Activated T-helper 1 cell treated with anti-CD3 and anti-CD28 coated beads, Interleukin-12 subunit alpha, Interleukin-12 subunit beta, Interleukin-2, Interleukin-4 antibody, amounts not matched to agents 30 ng/mL and 10 ng/mL and 1 ng/mL, durations not matched to agents 14 hours and 24 hours and 36 hours (primary cell): ENCODE measurements at places on chromosomes 5 and 9. TPM values are rescaled to one million over a fixed set of nuclear protein-coding genes. Genes with fewer than 3 reads are reported as not detected.

DNA sequence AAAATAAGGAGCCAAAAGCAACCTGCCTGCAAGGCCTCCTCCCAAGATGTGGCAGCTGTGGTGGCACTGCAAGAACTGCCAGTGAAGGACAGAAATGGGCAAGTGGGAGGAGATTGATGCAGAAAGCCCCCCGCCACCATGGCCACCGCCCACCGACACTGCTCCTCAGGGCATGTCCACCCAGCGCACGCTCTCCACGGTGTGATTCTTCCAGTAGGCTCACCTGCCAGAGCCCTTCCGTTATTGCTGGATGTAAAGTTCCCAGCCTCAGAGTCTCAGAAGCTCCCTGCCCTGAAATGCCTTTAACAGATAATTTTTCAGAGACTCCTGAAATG is 155.2 kb upstream of the PHYKPL start:
- no peak for DNase-seq
- no peaks in the 10 kb centered on the region for H3K36me3 ChIP-seq
- no peak overlapping the region for H3K27ac ChIP-seq
- H3K27me3 ChIP-seq, result no peaks in the 10 kb centered on the region
- no peak overlapping the region for H3K4me3 ChIP-seq

DNA sequence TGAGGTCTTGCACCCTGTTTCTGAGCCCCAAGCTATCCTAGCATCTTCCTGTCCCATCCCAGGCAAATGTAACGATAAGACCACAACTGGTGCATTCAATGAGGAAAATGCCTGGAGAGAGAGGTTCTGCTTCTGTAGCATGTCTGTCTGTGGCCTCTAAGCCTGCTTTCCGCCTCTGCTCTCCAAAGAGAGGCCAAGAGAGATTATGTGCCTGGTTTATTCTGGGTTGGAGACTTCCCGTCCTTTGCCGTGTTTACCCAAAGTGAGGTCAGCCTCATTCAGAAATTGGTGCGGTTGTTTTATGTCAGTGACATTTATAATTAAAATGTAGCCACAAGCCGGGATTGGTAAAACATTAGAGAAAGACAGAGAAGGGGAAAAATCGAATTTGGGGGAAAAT is 77.8 kb downstream of the FGF1 start:
- H3K27ac ChIP-seq, result no peak overlapping the region
- H3K27me3 ChIP-seq, result peaks cover 23% of the 10 kb centered on the region
- H3K4me1 ChIP-seq, result no peaks in the 10 kb centered on the region
- no peak overlapping the region for H3K4me3 ChIP-seq
- DNase-seq, result no peak

GRCh38 chr5:107476783-107477182 is 194.0 kb downstream of the EFNA5 start:
- H3K4me3 ChIP-seq, result no peak overlapping the region
- peak; percentile 19 for DNase-seq
- H3K27me3 ChIP-seq, result peaks cover 5% of the 10 kb centered on the region
- H3K36me3 ChIP-seq, result no peaks in the 10 kb centered on the region

- no peaks in the 10 kb centered on the region for H3K36me3 ChIP-seq
- no peak overlapping the region for H3K4me3 ChIP-seq
- H3K27me3 ChIP-seq, result peaks cover 15% of the 10 kb centered on the region
- H3K27ac ChIP-seq, result no peak overlapping the region
Measured at GRCh38 chr5:88488130-88488529, 219.5 kb upstream of the TMEM161B start.

DNA sequence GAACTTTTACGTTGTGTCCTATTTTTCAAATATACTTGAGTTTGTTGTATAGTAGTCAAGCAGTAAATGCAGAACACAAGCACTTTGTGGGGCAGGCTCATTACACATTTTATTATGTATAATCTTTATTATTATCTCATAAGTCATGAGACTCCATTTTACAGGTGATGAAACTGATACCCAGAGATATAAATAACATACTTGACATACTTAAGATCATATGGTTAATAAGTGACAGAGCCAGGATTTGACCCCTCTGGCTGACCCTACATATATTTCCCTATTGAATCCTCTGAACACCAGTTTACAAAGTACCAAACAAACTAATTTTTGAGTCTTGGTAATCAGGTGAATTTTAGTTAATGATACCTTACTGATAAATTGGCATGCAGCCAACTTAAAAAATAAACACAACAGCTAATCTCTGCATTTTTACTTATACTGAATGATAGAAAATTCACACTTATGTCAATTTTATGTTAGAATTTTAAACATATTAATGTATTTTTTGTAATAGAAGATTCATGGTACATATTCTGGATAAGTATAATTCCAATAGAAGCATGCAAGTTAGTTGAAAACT is 305.0 kb upstream of the MEF2C start:
- H3K4me3 ChIP-seq, result no peak overlapping the region
- H3K36me3 ChIP-seq, result no peaks in the 10 kb centered on the region
- H3K27me3 ChIP-seq, result no peaks in the 10 kb centered on the region
- no peak for DNase-seq

DNA sequence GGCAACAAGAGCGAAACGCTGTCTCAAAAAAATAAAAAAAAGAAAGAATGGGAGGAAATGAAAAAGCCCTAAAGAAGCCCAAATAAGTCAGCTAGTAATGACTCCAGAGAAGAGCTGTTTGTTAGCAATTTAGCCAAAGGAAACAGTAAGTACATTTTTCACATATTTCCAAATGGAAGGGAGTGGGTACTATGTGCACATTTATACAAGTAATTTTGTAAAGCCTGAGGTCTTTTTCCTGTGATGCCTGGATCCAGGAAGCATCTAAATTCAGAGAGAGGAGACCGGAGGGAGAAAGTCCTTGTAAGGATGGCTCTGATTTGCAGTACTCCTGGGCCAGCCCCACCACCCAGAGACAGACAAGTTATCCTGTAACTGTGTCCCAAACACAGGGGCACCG is 14.7 kb downstream of the FBP1 start:
- peaks cover 15% of the 10 kb centered on the region for H3K27me3 ChIP-seq
- H3K4me3 ChIP-seq, result no peak overlapping the region
- no peaks in the 10 kb centered on the region for H3K36me3 ChIP-seq
- no peak overlapping the region for H3K27ac ChIP-seq

GRCh38 chr9:69476797-69477196 is 151.8 kb downstream of the ENTREP1 start:
- peaks cover 7% of the 10 kb centered on the region for H3K36me3 ChIP-seq
- H3K27ac ChIP-seq, result peak overlapping the region; percentile 93
- H3K4me3 ChIP-seq, result no peak overlapping the region
- no peak for DNase-seq

DNA sequence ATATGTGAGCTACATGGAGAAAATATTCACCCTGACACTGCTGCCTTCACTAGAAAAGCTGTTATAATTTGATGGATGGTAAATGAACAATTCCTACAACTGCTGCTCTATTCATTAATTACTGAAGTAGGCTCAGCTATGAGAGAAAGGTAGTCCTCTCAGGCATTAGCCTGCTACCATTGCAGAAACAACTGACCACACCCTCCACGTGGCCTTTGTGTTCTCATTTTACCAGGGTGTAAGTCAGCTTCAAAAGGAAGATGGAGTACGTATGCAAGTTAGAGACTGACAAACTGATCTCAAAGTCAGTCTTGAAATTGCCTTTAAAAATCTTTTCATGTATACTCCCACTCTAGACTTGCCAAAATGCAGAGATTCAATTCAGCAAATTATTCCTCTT is 26.3 kb upstream of the TPD52L3 start:
- H3K4me3 ChIP-seq, result no peak overlapping the region
- H3K27ac ChIP-seq, result no peak overlapping the region
- H3K36me3 ChIP-seq, result no peaks in the 10 kb centered on the region

DNA sequence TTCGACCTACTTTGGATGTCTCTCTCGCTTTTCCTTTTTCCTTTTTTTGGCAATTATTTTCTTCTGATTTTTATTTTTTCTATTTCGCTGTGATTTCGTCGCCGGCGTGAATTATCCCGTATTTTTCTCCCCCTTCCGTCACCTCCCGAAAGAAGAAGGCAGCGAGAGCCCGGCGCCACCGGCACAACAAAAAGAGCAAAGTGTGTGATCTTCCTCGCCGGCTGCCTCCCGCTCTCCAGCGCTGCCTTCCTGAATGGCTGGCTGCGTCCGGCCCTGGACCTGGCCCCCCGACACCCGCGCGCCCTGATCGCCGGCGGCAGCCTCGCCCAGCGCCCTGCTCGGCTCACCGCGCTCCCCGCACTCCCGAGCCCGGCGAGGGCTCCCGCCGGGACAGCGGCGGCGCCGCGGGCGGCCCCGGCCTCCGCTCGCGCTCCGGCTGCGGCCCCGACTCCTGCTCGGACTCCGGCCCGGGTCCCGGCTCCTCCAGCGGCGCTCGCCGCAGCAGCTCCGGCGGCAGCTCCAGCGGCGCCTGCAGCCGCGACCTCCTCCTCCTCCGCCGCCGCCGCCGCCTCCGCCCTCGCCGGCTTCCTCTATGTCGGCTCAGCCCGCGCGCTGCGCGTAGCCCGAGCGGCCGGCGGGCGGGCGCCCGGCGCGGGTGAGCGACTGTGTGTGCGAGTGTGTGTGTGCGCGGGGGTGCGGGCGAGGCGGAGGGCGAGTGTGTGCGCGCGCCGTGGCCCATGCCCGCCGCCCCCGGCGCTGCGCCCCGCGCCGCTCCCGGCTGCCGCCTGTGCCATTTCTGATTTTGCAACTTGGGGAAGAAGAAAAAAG is 960 bp downstream of the NR2F1 start:
- H3K4me1 ChIP-seq, result peaks cover 19% of the 10 kb centered on the region
- H3K27me3 ChIP-seq, result peaks cover 50% of the 10 kb centered on the region
- no peak overlapping the region for H3K4me3 ChIP-seq

DNA sequence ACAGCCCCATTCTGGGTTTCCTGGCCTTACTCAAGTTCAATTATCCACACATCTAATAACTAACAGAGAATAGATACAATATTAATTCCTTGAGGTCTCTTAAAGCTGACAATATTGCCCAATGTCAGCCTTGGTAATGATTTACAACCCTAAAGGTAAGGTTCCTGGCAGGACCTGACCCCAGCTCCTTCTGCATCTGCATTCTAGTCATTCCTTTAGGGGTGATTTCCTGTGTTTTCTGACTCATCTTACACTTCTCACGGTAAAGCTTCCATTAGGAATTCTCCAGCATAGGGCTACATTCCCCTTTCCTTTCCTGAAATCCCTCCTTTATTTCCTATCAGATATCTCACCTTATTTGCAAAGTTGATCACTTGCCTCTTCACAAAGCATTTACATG is 9.3 kb downstream of the HAVCR1 start:
- DNase-seq, result no peak
- no peaks in the 10 kb centered on the region for H3K27me3 ChIP-seq
- peaks cover 53% of the 10 kb centered on the region for H3K4me1 ChIP-seq
- H3K27ac ChIP-seq, result peak overlapping the region; percentile 82
- H3K36me3 ChIP-seq, result peaks cover 44% of the 10 kb centered on the region

The NAIF1 gene
- total RNA-seq, result 11.5 and 12.2 TPM in 2 replicates

The HTR4 gene
- total RNA-seq, result not detected in 2 replicates

The LHFPL2 gene
- total RNA-seq, result 0.08 and 0.47 TPM in 2 replicates

The SNX24 gene
- 1.2 and 1.6 TPM in 2 replicates for total RNA-seq

The PCDHGA12 gene
- 0.18 TPM in 1 of 2 replicates, not detected in the other for total RNA-seq

The STPG3 gene
- 1.2 and 1.8 TPM in 2 replicates for total RNA-seq

The ANAPC2 gene
- total RNA-seq, result 62.5 and 63.6 TPM in 2 replicates
